ENCODE measurements at places on chromosomes 4 and X.

DNA sequence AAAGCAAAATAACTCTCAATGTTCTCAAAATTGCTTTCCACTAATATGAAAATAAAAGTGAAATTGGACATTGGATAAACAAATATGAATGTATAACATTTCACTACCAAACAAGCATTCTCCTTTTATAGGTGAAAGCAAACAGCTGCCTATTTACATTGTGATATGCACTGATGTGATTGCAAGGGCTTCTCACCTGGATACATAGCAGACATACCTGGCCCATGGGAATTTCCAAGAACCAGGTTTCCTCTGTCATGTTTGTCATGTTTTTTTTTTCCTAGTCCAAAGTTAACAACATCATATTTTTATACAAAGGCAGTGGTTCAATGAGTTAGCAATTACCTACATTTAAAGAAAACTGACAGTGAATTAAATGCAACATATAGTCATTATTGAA is 228.5 kb downstream of the ANKRD50 start:
- DNase-seq: no peak

DNA sequence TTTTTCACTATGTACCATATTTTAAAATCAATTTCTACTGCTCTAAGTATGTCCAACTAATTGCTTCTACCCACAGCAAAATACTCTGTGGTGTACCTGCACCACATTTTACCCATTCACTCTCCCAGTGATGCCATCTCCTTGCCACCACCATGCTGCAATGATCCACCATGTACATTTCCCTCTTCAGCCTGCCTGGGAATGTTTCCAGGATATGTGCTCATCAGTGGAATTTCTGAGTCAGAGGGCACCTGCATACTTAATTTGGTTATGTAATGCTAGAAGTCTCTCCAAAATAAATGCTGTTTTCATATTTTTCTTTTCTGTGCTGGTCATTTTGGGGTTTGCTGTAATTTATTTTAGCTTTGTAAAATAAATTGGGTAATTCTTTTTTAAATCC is 33.2 kb upstream of the OCIAD2 start:
- DNase-seq: no peak

DNA sequence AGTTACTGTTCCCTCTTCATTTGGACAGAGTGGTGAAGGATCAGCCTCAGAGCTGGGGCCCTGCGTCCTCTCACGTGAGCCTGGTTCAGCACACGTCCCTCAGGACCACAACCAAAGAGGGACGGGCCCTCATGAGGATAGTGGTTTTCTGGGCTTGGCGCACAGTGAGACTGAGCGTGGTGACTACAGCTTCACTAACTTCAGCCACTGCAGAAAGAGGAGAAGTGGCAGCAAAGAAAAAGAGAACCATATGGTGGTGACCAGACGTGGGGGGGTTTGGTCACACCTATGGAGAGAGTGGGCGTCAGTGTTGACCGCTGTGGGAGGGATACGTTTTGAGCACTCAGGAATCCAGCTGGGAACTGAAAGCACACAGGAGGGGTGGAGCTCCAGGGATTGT is 21.8 kb upstream of the TNIP3 start:
- no peak for DNase-seq

DNA sequence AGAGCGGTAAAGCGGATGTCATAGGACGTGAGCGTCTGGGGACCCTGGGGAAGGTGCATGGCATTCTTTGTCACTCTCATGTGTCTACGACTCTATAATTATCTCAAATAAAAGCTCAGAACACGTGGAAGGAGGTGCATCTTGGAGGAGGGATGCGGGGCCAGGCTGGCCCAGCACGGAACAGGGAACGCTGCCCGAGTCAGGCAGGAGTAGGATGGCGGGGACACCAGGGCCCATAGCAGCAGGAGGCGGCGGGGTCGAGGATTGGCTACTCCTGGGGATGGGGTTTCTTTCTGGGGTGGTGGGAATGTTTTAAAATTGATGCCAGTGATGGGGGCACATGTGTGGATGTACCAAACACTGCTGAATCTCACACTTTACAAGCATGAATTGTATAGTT is 5.4 kb upstream of the HTRA3 start:
- DNase-seq: no peak

DNA sequence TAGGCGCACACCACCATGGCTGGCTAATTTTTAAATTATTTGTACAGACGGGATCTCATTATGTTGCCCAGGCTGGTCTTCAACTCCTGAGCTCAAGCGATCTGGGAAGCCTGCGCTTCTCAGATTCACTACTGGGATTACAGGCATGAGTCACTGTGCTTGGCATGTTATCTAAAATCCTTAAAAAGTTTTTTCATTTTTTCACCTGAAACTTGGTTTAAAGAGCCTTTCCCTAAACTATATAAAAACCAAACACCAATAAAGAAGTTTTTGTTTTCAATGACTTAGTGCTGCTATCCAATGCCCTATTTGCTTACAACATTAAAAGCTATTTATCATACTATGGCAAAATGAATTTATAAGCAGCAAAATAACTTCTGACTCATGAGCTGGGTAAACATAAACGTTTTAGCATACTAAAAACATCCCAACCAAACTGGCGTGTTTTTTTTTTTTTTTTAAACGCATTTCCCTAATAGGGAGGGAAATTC is 127.8 kb downstream of the UBE2K start:
- DNase-seq: no peak

DNA sequence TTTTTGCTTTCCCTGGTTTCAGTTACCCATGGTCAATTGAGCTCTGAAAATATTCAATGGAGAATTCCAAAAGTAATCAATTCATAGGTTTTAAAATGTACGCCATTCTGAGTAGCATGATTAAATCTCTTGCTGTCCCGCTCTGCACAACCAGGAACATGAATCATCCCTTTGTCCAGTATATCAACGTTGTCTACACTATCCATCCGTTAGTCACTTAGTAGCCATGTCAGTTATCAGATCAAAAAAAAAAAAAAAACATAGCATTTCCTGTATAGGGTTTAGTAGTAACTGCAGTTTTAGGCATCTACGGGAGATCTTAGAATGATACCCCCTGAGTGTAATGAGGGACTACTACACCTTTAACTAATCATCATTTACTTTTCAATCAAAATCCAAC is 15.1 kb downstream of the LAMP2 start:
- no peak for DNase-seq

DNA sequence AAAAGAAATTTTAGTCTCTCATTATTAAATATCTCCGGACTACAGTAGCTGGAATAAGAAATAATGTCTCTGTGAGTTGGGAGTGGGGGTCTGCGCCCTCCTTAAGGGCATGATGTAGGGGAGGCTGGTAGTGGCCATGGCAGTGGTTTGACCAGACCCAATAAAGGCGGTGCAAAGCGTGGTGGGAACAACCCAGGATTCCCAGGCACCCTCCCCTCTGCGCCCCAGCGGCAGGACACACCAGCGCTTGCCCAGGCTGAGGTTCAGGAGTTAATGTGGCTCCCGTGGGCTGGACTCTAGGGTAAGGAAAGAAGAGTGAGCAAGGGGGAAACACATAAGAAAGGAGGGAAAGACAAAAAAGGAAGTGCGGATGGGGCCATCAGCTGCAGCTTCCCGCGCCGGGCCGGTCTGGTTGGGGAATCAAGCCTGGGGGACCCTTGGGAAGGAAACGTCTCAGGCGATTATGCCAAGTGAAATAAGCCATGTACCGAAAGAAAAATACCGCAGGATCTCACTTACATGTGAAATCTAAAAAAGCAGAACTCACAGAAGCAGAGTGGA is 157.5 kb upstream of the SMIM31 start:
- no peak for DNase-seq

DNA sequence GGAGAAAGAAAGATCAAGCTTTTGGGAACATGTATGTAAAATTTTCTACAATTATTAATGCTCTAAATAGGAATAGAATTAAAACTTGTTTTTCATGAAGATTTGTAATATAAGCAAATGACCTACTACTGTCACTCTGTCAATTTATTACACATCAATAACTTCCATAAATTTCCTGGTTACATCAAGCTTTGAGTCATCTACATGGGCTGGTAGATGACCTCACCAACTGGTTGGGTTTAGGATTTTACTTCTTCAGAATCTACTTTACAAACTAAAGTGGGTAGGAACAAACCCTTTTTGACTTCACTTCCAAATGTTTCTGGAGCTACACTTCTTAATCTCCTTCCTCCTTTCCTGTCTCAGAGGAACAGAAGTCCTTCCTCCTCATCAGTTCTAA is 12.0 kb upstream of the LRAT start:
- no peak for DNase-seq

DNA sequence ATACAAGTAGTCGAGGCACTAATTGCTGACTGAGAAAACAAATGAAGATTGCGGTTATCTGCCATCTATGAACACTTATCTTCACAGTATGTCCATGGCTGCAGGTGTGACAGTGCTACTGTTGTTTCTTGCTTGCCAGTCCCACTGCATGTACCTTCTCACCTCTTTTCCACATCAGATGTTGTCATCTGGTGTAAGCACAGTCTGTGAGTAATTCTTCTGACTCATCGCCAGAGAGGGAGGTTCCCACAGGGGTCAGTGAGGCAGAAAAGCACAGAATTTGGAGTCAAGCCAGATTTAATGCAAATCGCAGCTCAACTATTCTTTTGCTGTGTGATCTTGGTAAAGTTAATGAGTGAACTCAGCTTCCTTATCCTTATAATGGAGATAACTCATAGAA is 144.4 kb downstream of the GLRA2 start:
- DNase-seq: peak; percentile 20

GRCh38 chr4:159506801-159507517 is 404.1 kb downstream of the RAPGEF2 start:
- DNase-seq: no peak

DNA sequence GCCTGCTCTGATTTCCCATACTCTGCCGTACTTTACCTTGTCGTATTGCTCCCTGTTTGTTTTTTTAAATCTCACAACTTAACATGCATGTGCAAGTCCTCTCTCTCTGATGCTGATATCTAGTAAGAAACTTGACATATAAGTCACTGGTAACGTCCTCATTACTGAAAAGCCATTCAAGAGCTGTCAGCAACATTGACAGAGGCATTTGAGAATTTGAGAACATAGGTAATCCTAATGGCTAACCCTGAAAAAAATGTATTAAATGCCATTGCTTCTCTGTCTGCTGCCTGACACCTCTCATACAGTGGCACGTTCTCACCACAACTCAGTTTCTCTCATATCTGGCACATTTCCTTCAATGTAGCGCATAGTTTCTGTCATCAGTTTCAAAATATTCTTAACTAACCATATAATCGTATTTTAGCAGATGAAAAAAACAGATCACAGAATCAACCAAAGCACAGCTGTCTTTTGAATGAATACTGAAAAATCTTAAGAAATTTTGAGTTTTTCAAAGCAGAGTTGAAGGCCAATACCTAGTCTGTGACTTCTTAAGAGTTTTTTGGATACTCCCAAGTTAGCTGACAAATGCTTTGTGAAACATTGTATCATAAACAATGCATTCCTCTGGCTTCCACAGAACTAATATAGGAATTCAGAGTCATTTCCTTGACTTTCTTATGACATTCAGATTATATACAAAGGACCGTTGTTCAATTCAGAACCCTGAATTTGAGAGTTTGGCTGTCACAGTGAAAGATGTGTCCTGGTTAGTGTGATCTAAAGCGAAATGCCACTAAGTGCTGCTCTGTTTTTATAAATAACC is 996.4 kb downstream of the C4orf33 start:
- DNase-seq: no peak

GRCh38 chrX:11431786-11432185 is 138.6 kb downstream of the AMELX start:
- no peak for DNase-seq

GRCh38 chr4:40193016-40193571 is 3.7 kb upstream of the RHOH start:
- DNase-seq: no peak

GRCh38 chr4:144090744-144091143 is 49.8 kb downstream of the GYPA start:
- no peak for DNase-seq

- no peak for DNase-seq
Measured at GRCh38 chrX:17154001-17154400, 207.5 kb downstream of the REPS2 start.

DNA sequence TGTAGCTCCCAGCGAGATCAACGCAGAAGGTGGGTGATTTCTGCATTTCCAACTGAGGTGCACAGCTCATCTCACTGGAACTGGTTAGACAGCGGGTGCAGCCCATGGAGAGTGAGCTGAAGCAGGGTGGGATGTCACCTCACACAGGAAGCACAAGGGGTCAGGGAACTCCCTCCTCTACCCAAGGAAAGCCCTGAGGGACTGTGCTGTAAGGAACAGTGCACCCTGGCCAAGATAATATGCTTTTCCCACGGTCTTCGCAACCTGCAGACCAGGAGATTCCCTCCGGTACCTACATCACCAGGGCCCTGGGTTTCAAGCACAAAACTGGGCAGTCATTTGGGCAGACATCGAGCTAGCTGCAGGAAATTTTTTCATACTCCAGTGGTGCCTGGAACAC is 216.4 kb upstream of the TET2 start:
- no peak for DNase-seq

- peak; percentile 94 for DNase-seq
Measured at GRCh38 chrX:283115-283845, 2.1 kb downstream of the PLCXD1 start.

- no peak for DNase-seq
Measured at GRCh38 chrX:149992918-149993317, 54.6 kb upstream of the EOLA2 start.

- DNase-seq: no peak
Measured at GRCh38 chr4:188432328-188432727, 293.1 kb downstream of the TRIML1 start.

All from GM19239 (cell line).